ENCODE measurements at places on chromosomes 2 and 18.

GRCh38 chr2:112277596-112278220, 2.3 kb downstream of the ZC3H6 start:
- DNase-seq, result no peak

DNA sequence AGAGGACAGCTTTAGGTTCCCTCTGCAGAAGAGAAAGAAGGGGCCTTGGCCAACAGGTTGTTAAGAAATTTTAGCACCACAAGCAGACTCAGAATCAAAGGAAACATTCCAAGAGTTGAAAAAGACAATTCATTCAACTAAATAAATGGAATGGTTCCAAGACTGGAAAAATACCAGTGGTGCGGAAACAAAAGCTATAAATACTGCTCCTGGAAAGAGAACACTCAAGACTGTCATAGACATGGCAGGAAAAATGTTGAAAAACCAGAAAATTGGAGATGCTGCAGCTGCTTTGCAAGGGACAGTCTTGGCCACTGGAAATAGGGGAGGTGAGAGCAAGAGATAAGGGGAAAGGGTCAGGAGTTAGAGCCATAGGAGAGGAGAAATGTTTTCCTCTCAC, 312.7 kb upstream of the CYRIA start:
- no peak for DNase-seq

- DNase-seq, result no peak
Measured at GRCh38 chr2:76073992-76074604, 363.4 kb upstream of the GCFC2 start.

GRCh38 chr2:165281387-165281786, 42.2 kb downstream of the SCN2A start:
- no peak for DNase-seq

DNA sequence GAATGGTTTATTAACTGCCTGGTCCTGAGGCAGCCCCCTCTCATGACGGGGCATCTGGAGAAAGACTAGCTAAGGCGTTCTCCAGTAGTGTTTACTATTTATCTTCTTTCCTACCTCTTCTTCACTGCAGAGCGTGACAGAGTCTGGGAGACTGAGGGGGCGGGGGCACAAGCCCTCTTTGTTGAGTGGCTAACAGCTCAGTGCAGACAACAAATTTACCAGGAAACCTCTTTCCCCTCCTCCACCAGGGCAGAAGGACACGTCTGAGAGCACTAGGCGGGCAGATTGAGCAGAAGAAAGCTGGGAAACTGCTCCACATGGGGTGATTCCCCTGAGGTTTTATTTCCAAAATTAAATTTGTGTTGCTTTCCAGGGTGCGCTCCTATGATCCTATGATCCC, 322.1 kb downstream of the CNTNAP5 start:
- DNase-seq, result no peak

- no peak for DNase-seq
Measured at GRCh38 chr2:60411295-60411694, 142.2 kb downstream of the BCL11A start.

GRCh38 chr18:8011361-8011760, 444.2 kb downstream of the PTPRM start:
- DNase-seq, result no peak

- no peak for DNase-seq
Measured at GRCh38 chr18:63980896-63981460, 11.1 kb downstream of the SERPINB8 start.

DNA sequence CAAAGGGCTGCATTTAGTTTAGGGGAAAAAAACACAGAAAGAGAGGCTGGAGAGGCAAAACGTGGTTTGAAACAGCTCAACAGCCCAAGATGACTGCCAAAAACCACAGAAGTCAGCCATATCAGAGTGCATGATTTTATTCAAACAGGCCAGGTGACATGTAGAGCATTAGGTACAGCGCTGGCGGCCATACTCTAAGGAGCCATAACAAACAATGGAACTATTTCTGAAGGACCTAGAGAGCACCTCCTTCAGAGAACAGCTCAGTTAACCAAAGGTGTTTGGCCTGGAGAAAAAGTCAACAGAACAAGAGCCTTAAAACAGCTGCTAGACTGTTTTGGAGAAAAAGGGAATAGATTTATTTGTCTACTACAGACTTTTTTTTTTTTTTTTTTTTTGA, 2.6 kb downstream of the THADA start:
- DNase-seq, result no peak

DNA sequence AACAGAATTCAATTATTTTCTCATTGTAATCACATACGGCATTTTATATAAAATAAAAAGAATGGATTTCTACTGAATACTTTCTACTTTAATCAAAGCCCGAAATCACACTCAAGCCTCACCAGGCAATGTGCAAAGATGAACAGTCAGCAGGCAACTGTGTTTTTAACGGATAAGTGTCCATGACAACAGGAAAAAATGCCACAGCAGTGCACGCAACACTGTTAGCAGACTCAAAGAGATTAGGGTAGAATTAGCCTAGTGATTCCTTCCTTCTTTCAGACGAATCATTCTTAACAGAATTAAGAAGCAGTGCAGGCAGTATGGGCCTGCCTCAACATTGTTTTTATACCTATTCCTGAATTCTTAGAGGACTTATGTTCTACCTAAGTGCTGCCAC, 135.6 kb downstream of the CDH2 start:
- no peak for DNase-seq

DNA sequence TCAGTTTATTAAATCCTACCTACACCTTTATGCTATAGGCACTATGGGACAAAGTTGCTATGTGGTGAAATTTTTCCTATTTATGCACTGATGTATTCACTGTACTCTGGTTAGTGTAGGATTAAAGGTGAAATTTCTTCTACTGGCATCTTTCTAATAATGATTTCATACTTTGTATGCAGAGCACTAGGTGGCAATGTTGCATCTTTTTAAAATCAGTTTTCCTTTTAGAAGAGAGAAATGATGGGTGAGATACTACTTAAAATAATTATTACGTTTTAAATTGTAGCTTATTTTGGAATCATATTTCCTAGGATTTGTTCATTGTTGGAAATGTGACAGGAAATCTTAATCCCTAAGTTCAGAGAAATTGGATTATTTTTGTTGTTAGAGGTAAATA, 150.9 kb downstream of the CD8B2 start:
- no peak for DNase-seq

- no peak for DNase-seq
Measured at GRCh38 chr18:12113999-12114646, 20.5 kb downstream of the ANKRD62 start.

Data from brain pericyte (primary cell).